ENCODE measurements at places on chromosomes 12 and 14.

DNA sequence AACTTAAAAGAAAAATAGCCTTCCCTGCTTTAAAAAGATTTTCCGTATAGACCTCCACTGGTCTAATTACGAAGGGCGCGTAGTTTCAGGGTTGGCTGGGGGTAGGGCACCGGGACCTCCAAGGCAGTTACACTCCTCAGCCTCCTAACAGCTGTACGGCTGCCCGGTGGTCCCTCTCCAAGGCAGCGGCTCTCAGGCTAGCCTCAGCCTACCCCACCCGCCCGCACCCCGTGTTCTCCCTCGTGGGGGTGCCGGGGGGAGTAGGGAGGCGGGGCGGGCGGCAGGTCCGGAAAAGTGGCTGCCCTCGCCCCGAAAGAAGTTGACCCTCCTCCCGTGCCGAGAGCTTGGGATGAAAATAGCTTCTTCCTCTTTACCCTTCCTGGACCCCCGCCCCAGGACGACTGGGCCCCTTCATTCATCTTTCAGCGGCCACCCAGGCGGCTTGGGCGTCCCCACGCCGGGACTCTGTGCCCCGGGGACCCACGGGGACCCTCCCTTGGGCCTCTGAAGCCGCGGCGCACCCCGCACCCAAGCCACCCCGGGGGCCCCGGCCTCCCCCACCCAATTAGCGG, 991 bp upstream of the RCOR1 start:
- no peak for DNase-seq

- DNase-seq = no peak
Measured at GRCh38 chr12:119989361-119989730, 310 bp downstream of the BICDL1 start.

DNA sequence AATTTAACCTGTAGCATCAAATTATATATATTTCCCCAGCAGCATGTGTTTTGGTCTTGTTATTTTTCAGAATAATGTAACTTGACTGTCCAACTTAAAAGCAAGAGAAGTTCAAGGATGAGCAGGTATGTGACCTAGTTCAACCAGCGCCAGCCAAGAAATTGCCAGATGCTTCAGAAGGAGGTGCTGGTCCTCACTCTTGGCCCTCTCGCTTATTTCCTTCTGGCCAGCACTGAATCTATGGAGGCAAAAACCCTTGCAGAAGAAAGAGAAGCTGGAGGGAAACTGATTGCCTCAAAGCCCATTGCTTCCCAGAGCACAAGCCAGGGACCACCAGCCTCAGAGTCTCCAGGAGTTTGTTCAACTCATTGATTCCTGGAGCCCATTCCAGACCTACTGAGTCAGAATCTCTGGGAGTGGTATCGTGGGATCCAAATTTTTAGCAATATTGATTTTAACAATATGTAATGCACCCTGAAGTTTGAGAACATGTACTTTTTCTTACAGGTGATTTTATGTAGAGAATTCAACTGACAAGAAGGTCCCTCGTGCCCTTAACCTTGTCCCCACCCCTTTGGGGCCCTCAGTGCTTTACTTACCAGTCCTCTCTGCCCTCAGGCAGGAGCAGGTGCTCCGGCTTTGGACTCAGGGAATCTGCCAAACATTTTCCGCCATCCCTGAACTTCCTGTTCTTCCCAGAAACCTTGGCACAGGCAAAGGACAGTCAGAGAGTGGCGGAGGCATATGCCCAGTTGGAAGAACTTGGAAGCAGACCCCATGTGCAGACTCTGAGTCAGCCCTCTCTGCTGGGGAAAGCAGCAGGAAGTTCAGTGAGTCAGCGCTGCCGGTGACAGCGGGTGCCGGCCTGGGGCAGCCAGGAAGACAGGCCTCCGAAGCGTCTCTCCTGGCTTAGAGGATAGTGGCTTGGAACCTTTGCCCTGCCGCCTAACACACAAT, 10.4 kb downstream of the BEST3 start:
- DNase-seq = peak; percentile 94

GRCh38 chr12:94777936-94778335, 127.6 kb upstream of the TMCC3 start:
- no peak for DNase-seq

DNA sequence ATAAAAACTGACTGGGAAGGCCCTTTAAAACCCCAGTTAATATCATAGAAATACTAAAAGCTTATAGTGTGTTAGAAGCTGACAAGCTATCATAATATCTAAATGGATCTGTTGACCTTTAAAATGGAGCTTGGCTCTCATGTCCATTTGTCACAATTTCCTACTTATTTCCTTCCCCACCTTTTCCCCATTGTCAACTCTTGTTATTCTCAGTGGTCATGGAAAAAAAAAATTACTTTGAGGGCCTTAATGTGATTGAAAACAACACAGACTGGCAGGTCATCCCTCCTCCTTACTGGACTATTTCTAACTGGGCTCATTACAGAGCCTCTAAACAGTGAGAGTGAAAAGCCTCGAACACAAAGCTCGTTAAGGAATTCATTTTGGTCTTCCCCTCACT, 13.7 kb upstream of the WNK1 start:
- no peak for DNase-seq

- DNase-seq = no peak
Measured at GRCh38 chr12:94641283-94641682, 9.1 kb downstream of the TMCC3 start.

DNA sequence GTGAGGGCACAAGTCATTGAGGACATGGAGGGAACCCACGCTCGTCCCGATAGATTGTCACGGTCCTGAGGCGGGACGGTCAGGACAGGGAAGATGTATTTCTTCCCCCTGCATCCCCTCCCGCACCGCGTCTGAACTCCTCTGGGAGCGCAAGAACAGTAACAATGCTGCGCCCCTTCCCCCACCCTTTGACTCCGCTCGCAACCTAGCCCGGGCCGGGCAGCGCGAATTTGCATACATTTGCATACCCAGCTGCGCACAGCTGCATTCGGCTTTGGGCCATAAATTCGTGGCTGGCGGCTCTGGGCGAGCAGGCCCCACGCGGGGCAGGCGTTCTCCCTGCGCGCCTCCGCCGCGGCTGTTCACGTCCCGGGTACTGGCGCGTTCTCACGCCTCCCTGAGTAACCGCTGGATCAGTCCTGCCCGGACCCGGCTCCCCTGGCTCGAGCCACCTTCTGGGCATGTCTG, 29.0 kb upstream of the SMUG1 start:
- peak; percentile 83 for DNase-seq

DNA sequence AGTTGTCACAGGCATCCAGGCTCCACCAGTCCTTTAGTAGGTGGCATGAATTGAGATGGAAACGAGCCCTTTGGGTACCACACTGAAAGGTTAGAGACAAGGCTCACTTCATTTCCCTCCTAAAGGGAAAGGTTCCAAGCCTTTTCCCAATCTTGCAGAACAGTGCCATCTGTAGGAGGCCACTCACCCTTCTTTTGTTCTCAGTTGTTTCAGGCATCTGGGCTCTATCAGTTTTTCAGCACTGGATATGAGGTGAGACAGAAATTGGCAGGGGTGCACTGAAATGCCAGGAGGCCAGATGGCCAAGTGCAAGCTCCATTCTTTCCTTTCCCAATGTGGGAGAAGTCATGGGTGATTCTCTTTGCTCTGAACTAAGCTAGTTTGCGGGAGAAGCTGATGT, 15.2 kb downstream of the FBXO33 start:
- peak; percentile 61 for DNase-seq

- DNase-seq = no peak
Measured at GRCh38 chr14:32492457-32492856, 163.4 kb downstream of the AKAP6 start.

- no peak for DNase-seq
Measured at GRCh38 chr14:65339866-65340265, 72.7 kb upstream of the FUT8 start.

- no peak for DNase-seq
Measured at GRCh38 chr12:111693818-111694217, 8.0 kb downstream of the ACAD10 start.

GRCh38 chr12:122891661-122892525, 4.0 kb downstream of the VPS37B start:
- DNase-seq = peak; percentile 67

GRCh38 chr14:31439561-31439960, 17.7 kb downstream of the DTD2 start:
- no peak for DNase-seq

- DNase-seq = peak; percentile 65
Measured at GRCh38 chr14:105448706-105449111, 25.9 kb upstream of the CRIP2 start.

- no peak for DNase-seq
Measured at GRCh38 chr14:104237651-104238423, 99.5 kb downstream of the KIF26A start.

- DNase-seq = no peak
Measured at GRCh38 chr14:63249092-63249491, 44.8 kb downstream of the RHOJ start.

DNA sequence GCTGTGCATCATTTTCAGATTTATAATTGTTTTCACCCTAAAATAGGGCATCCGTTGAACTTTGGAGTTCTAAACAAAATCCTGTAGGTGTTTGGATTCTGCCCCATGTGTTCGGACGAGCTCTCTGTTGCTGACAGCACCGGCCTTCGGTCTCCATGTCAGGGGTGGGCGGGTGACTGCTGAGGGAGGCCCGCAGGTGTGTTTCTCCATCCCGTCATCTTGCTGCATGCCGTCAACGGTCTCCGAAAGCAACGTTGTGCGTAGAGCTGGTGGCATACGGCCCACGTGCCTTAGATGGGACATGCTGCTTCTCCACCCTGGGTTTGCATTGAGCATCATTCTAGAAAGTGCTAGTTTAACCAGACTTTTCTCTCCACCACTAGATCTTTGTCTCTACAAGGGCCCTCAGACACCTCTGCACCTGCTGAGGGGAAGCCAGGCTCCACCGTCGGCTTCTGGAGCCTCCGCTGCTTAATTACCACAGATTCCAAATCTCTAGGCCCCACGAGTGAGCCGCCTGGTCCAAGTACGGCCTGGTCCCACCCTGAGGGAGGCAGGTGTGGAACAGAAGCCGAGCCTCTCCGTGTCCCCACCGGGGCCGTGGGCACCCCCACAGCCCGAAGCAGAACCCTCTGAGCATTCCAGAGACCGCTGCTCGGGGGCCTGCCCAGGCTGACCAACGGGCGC, 15.7 kb upstream of the AMN start:
- DNase-seq = no peak

DNA sequence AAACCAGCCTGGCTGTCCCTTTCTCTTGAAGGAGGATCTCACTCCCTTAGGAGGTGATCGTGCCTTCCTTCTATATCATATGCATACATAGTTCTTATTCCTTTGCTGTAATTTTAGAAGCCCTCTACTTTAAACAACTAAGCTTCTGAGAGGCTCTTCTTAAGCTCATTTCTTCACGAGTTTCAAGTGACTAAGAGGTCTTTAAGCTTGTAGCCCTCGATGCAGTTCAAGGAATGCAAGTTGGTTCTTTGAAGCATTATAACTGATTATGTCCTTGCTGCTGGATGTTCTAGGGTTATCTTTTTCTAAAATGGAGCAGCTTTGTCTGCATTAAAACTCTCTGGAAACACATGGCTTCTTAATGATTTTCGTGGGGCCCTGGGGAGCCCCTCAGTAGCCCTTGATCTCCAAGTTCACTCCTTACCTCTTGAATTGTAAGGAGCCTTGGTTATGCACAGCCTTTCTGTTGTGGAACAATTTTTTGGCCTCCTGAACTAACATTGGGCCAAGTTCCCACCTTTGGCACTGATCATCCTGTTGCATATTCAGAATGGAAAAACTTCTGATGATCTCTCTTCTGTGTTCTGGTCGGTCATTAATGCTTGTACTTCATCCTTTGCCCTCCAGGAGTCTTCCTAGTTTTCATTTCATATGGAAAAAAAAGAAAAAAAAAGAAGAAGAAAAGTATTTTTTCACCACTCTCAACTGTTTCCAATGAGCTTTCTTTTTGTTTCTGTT, 12.6 kb downstream of the RASSF8 start:
- no peak for DNase-seq

- no peak for DNase-seq
Measured at GRCh38 chr14:75489480-75489837, 32.8 kb upstream of the BATF start.

DNA sequence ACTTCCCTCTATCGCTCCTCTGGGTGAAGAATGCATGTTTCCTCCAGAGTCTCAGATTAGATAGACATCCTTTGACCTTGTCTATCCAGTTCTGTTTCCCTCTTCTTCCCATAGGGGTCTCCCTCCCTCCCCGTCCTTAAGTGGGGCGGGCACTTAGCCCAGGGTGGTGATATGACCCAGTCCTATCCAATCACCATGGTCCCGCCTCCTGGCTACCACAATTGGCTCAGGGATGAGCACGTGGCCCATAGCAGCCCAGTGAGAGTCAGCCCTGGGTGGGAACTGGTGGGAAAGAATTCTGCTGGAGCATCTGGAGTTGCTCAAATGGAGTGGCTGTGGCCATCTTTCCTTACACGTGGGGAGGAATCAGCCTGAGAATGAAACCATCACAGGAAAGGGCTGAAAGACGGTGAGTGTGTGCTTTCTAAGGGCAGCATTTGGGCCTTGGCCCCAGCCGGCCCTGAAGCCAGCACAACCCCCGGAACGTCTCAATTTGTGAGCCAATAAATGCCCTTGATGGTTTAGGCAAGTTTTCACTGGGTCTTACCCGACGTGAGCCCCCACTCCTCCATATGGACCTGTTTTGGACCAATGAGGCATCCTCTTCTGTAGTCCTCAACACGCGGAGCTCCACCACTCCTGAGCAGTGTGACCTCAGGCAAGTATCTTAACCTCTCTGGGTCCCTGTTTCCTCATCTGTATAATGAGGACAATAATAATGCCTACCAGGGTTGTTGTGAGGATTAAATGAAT, 14.4 kb upstream of the MLXIP start:
- peak; percentile 99 for DNase-seq

DNA sequence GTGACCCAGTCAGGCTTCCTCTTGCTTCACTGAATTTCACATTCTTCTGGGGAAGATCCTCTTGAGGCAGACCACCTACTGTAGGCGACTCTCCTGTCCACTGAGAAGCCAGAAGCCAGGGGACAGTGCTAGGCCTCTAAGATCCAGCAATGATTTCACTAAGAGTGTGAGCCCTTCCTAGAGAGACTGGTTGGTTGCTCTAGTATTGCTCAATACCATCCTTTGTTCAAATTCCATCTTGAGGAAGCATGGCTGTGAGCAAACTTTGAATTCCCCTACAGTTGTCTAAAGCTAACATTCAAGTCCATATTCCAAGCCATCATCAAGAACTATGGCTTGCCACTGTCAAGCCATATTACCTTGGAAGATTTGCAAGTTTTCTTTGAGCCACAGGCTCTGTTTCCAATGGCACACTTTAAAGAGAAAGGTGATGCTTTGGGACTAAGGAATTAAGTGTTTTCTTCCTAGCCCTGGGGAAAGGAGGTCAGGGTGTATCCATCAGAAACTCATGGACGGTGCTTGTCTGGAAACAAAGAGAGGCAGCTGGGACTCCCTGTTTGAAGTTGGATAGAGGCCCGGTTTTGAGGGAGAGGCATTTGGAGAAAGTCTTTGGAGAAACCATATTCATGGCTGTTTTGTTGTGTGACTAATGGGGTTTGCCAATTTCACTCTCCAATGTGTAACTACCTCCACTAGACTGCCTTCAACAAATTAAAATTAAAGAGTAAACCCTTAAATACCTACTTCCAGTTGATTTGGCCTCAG, 1217.9 kb downstream of the VRK1 start:
- no peak for DNase-seq
